ENCODE measurements at places on chromosomes 2 and 18.

DNA sequence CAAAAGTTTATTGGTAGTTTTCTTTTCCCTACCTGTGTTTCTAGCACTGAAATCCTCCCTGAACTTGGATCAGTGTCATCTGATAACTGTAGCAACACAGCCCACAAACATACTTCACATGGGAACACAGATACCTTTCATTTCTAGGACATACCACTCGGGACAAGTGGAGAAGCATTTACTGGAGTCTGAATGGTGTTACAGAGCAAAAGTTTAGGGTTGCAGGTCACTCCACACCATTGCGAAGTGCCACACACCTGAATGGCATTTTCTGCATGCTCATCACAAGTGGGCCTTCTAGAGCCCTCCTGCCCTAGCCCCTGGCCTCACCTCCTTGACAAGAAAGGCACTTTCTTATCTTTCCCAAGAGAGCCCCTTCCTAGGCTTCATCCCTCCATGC, 184.8 kb upstream of the PKDCC start:
- DNase-seq, result no peak

GRCh38 chr2:124563426-124563825, 538.3 kb downstream of the CNTNAP5 start:
- no peak for DNase-seq

DNA sequence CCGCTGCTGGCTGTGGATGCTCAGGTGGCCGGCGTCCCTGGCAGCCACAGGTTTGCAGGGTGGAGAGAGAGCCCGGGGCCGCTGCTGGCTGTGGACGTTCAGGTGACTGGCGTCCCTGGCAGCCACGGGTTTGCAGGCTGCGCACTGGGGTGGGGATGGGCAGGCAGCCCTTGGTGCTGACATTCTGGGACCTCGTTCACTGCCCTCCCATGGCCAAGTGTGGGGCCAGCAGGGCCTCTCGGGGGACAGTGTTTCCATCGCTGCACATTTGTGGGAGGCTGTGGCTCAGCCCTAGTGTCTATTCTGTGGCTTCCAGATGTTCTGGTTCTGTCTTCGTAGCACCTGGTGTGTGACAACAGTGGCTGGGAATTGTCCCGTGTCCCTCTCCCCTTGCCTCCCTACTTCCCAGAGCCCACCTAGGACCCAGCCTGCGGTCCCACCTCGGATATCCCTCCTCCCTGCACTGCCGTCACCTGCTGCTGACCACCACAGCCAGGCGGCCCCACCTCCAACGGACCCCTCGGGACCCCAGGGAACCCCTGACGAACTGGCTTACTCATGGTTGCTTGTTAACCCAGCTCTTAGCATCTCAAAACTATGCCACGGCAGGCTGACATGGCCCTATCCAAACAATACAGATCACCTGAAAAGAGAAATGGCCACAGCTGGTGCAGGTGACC, 915 bp downstream of the CROCC2 start:
- no peak for DNase-seq

GRCh38 chr2:129730979-129731378, 248.5 kb upstream of the RAB6C start:
- no peak for DNase-seq

GRCh38 chr18:70462078-70462439, 173.2 kb downstream of the SOCS6 start:
- DNase-seq, result no peak

- DNase-seq, result no peak
Measured at GRCh38 chr18:50871846-50872245, 7.1 kb upstream of the ME2 start.

DNA sequence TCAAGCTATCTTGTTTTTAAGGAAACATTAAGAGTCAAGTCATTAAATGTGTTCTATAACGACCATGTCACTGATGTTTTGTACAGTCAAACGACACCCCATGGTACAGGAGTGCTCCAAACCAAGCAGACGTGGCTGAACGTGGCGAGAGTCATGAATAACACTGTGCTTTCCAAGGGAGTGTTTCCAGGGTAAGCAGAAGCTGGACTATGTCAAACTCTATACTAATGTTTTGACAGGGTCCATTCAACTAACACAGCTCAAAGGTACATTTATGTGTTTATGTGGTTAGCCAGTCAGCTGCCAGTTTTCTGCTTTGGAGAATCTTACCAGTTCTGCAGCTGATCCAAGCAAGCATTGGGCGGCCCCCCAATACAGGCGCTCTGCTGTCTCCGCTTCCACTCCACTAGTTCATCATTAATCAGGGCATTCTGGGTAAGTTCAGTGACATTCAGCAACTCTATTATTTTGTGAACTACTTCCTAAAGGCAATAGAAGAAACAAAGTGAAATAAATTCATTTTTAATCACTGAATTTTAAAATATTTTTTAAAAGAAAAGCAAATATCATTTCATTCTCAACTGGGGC, 16.4 kb downstream of the STAT1 start:
- DNase-seq, result no peak

DNA sequence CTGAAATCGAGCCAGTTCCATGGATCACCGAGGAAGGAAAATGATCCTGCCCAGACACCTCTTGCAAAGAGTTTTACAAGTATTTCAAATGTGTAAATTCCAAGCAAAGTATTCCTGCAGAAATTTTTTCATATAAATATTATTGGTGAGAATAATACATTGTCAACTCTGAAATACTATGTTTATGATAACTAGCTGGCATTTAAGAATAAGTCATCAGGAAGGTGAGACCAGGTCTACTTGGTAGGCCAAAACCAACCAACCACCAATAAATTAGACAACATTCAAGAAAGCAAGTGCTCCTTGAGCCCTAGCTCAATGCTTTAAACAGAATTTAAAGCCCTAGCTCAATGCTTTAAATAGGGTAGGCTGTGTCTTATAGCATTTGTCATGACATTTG, 21.7 kb downstream of the SCN7A start:
- DNase-seq, result no peak

DNA sequence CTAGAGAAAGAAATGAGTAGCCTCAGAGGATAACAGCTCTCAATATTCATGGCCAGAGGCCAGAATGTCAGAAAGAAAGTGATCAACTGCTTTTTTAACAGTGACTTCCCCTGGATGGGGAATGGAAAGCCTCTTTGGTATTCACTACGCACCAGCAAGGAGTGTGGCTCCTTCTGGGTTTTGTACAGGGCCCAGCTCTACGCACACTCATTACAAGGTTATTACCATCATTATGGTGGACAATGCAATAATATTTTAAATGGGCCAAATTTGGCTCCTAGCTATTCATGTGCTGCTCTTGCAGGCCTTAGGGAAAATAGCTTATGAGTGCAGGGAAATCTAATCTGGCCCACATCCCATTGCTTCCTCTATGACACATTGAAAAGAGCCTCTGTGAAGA, 1149.5 kb upstream of the FANCL start:
- no peak for DNase-seq

GRCh38 chr2:37602040-37602439, 69.4 kb downstream of the CDC42EP3 start:
- DNase-seq, result no peak

DNA sequence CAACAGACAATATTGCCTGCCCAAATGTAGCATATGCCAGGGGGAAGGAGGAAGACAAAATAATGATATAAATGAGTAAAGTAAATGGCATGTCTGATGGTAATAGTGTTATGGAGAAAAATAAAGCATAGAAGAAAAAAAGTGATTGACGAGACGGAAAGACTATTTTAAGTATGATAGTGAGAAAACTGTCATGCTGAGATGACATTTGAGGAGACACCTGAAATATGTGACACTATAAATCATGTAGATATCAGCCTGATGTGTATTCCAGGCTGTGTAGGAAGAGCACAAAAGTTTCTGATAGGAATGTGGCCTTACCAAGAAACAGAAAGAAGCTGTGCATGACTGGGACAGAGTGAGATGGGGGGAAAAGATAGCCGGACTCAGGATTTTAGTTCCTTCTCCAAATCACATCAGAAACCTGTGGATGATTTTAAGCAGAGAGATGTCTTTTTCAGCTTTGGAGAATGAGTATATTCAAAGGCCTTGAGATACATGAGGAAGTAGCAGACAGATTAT, 387.3 kb upstream of the SYT4 start:
- no peak for DNase-seq

DNA sequence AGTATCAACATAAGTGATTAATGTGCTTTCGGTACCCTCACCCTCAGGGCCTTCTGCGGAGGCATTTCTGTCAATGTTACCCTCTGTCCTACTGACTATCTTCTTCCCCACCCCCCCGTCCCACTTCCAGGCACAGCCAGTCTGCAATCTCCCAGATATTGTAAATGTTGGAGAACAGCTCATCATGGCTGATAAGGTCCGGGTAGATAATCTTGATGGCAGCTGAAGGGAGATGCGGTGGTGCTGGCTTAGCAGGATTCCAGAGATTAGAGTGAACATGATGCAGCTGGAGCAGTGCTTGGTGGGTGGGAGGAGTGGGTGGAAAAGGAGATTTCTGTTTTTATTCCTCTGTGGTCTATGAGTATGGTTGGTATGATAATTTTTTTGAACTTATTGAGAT, 15.5 kb downstream of the GTF2A1L start:
- no peak for DNase-seq

DNA sequence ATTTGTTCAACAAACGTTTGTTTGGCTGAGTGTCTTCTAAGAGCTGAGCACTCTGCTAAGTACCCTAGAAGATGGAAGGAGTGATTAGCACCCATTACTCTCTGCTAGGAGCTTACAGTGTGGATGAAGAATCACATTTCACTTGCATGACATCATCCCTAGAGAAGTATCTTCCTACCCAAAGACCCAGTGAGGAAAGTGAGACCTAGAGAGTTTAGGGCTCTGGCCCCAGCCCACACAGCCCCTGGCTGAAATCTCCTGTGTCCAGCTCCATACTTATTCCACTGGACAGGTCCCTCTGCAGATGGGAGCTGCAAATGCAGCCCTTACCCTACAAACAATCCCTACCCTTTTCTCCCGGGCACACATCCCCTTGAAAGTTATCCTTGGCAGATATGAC, 26.8 kb upstream of the EPAS1 start:
- no peak for DNase-seq

DNA sequence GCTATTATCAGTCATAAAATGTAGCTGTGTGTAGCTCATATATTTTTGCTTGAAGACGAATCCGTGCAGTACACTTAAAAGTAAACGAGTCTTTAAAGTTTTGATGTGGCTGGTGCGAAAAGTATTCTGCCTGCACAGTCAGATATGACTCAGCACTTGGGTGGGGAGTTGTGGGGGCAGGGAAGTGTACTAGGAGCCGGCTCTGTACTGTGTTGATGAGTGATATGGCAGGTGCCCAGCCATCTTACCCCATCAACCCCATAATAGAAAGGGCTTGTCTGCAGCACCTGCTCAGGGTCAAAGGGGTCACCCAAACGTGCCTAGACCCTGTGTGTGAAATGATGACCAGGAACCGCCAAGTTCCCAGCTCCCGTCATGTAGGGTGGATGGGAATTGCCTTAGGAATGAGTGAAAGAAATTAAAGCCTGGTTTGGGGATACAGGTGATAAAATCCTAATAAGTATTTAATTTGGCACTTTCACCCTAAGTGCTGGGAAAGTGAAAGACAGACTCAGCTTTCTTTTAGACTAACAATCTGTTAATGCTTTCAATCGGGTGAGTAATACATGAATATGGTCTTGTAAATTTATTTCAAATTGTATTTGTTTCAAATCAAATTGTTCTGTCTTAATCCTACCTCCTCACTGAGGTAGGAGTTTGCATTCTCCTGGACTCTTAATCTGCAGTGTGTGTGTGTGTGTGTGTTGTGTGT, 48.0 kb downstream of the BCL2L11 start:
- DNase-seq, result peak; percentile 62

DNA sequence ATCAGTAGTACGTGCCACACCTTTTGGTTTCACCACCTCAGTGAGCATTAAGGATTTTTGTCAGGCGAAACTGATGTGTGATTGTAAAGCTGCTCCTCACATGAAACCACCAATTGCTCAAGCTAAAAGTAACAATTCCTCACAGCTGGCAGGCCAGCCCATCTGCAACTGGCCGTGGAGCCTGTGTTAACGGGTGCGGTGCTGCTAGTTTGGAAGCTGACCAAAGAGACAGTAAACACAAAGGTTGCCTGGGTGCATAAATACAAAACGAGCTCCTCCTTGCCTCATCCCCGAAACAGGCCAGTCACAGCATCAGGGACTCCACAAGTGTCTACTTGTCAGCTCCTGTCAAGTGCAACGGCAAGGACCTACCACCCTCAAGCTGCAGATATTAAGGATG, 32.0 kb downstream of the LGALSL start:
- no peak for DNase-seq

DNA sequence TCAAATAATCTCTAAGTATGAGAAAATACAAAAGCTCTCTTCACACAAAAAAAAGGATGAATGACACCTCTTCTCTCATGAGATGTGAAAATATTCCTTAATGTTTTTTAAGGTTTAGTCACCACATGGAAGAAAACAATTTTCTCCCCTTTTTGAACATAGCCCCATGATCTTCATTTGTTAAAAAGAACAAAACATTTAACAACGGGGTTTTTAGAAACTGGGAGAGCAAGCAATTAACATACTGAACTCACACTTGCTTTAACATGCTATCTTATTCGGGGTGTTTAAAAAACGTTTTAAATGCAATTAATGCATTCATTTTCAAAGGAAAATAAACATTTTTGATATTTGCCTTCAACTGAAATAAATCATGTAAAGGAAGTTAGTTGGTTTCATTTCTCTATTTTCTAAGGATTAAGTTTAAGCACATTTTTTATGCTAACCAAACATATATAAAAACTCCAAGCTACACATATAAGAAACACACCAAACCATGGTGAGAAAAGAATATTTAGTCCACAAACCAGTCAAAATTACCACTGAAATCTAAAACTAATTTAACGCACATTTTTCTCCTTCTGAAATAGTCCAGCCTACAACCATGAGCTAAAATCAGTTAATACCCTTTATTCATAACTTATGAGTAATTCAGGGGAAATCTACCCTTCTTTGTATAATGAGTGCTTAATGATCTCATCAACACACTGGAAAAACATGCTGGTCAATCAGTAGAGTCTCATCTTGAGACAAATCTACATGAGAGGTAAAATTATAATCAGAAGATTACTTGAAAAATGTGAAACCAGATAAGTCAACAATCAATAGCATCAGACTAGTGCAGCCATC, 8.2 kb downstream of the FBXO11 start:
- DNase-seq, result no peak

DNA sequence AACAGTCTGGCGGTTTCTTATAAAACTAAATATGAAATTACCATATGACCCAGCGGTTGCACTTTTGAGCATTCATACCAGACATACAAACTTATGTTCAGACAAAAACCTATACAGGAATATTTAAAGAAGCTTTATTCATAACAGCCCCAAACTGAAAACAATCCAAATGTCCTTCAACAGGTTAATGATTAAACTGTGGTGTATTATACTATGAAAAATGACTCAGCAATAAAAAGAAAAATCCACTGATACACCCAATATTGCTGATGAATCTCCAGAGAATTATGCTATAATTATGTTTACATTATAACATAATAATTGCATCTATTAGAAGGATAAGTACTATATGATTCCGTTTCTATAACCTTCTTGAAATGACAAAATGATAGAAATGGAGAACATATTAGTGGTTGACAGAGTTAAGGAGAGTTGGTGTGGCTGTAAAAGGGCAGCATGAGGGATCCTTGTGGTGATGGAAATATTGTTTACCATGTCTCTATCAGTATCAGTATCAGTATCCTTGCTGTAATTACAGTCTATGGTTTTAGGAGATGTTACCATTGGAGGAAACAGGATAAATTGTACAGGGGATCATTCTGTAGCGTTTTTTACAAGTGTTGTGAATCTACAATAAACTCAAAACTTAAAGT, 127.1 kb downstream of the DSC3 start:
- DNase-seq, result no peak

GRCh38 chr2:45763255-45763654, 111.8 kb downstream of the PRKCE start:
- DNase-seq, result no peak

Measured in activated CD4-positive, alpha-beta T cell treated with anti-CD3 and anti-CD28 coated beads for 4 hours (primary cell).